SHP77 (cell line): ENCODE measurements at places on chromosomes 16 and 17.
A peak's percentile ranks its signal among the peaks of the same experiment; 100 is the strongest.

DNA sequence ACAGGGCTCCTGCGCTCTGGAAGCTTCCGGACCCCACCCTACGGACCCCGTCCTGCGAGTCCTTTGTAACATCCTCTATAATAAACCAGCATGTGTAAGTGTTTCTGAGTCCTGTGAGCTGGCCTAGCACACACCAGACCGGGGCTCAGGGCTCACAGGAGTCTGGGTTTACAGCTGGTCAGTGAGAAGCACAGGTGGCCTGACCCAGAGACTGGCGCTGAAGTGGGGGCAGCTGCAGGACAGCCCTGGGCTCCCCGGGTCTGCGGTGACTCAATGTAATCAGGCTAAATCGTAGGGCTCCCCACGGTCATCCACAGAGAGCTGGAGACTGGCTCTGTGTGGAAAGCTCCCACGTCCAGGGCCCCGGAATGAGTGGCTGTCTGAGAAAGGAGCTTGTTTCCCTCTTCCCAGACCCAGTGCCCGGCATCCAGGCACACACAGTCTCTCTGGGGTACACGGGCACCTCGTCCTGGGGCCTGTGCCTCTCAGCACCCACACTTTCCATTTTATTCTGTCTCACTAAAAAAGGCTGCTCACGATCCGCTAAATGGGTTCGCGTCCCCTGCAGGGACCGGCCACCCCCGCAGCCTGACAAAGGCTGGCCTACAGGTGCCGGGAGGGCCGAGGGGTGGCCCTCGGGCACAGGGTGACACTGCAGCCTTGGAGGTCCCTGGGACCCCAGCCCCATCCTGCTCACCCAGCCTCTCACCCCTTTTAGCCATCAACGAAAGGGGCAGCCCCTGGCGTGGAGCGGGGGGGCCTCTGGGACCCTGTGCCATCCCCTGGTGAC is 18.9 kb upstream of the CBFA2T3 start:
- no peak for DNase-seq

- no peak for DNase-seq
Measured at GRCh38 chr16:68659412-68660358, 14.6 kb downstream of the CDH3 start.

DNA sequence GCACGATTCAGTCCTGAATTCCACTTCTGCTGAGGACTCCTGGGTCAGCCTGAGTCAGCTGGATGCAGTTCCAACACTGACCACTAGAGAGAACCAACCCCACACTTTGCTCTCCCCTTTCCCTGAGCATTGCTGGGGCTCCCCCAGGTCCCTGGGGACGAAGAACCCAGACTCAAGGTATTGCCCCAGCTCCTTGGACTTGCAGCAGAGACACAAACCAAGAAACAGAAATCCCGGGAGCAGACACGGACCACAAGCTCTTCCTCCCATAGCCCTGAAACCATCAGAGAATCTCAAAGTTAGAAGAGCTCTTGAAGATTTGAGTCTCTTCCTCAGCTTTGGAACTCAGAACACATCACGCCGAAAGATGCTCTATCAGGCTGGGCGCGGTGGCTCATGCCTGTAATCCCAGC is 678 bp upstream of the GH1 start:
- peak; percentile 9 for DNase-seq

DNA sequence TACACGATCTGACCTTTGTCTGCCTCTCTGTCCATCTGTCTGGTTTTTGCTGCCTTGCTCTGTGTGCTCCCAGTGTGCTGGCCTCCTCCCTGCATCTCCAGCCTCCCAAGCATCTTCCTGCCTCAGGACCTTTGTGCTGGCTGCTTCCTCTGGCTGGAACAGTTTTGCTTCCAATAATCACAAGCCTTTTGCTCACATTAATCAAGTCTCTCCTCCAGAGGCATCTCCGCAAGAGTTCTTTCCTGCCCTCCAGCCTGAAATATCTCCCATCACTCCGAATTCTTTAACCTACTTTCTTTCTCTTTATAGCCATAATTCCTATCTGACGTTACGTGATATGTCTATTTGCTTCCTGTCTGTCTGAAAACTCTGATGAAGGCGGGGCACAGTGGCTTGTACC is 267.1 kb downstream of the ABCC12 start:
- no peak for DNase-seq

GRCh38 chr16:17471719-17472461 is 1.1 kb upstream of the XYLT1 start:
- no peak for DNase-seq

GRCh38 chr16:66270333-66270927 is 96.1 kb upstream of the CDH5 start:
- peak; percentile 39 for DNase-seq

- DNase-seq: no peak
Measured at GRCh38 chr17:61284174-61284573, 115.5 kb upstream of the TBX2 start.

- no peak for DNase-seq
Measured at GRCh38 chr16:81752225-81752875, 26.7 kb upstream of the PLCG2 start.
